ENCODE measurements at places on chromosomes 4 and X. TPM values are rescaled to one million over a fixed set of nuclear protein-coding genes. Genes with fewer than 3 reads are reported as not detected.
A peak's percentile ranks its signal among the peaks of the same experiment; 100 is the strongest.

The ASMT gene
- under 0.01 TPM for total RNA-seq

The TEX13D gene
- total RNA-seq: not detected

The PFKFB1 gene
- total RNA-seq: 0.13 TPM

The COX7B2 gene
- total RNA-seq: not detected

The GASK1B gene
- total RNA-seq: 2.1 TPM

The PLA2G12A gene
- 52.1 TPM for total RNA-seq

The AMOT gene
- total RNA-seq: not detected

DNA sequence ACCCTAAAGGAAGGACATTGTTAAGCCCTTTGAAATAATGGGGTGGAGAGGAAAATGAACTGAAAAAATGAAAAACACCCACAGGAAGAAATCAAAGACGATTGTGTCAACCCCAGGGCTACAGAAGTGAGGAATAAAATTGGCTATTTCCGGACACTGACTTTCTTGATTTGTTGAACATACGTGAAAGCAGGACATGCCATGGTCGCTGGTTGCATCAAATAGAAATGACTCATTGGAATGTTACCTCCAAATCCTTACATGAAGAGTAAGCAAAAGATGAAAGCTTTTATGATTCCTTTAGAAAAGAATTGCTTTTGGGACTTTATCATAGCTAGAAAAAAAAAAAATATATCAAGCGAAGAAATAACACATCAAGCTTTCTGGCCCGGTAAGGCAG, 75.3 kb downstream of the DCUN1D4 start:
- DNase-seq: no peak

- peak; percentile 64 for DNase-seq
These were observed 5.1 kb upstream of the TNIP2 start for GRCh38 chr4:2761035-2761923.

DNA sequence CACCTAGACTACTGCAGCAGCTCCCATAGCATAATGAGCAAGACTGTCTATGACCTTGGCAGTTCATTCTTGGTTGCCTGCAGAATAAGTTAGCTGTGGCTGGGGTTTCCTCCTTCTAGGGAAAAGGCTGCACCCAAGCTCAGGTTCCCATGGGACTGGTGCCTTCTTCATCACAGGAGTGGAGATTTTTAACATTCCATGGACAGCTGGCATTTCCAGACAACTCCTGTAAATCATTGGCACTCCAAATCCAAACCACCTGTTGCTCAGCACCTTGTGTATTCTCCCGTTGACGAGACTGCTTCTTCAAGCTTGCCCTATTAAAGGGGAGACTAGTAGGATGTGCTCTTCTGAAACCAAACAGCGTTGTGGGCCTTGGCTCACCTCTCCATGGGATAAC, 7.8 kb upstream of the NUP54 start:
- DNase-seq: no peak

- DNase-seq: no peak
These were observed 272.5 kb downstream of the DCTD start for GRCh38 chr4:182644683-182645050.
